ENCODE measurements at places on chromosomes 3 and 15. TPM values are rescaled to one million over a fixed set of nuclear protein-coding genes. Genes with fewer than 3 reads are reported as not detected.

GRCh38 chr15:99980752-99981151 lies 247.5 kb upstream of the LYSMD4 start:
- no peak for DNase-seq

- no peak for DNase-seq
Measured at GRCh38 chr15:76193934-76194333, 117.3 kb downstream of the ETFA start.

DNA sequence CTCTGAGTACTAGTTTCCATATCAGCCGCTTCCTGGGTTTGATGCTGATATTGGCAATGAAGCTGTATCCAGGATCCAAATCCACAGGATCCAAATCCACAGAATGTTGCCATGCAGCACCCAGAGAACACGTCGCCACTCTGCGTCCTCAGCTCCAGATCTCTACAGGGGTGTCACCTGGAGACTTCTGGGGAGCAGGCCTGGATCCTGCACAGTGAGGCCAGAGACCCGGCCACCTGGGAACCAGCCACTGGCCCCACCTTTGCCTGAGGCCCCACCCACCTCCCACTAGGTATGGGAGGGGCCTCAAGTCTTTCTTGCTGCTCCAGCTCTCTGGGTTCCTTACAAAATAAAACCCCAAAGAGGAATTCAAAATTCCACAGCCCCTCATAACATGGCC lies 123.9 kb downstream of the LRRK1 start:
- DNase-seq, result no peak

DNA sequence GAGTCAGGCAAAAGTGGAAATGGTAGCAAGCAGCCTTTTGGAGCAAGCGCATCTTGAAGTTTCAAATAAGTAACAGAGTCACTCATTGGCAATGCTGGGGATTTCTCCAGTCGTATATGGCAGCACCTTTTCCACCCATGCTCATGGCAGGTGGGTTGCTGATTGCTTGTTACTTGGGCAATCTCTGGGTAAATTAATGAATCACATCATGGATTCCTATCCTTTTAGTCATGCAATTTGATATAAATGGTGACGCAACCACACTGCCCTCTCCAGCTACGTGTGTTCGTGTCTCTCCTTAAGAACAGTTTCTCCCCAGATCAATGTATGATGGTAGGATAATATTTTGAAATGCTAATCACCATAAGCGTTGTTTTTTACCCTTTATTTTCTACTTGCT lies 339.9 kb upstream of the KCNH8 start:
- no peak for DNase-seq

- no peak for DNase-seq
Measured at GRCh38 chr3:167733961-167734497, 663 bp downstream of the PDCD10 start.

The POPDC2 gene
- 0.06 TPM for total RNA-seq

The ZNF502 gene
- 0.41 TPM for total RNA-seq

The PSTPIP1 gene
- not detected for total RNA-seq

The CCDC54 gene
- not detected for total RNA-seq
